NCI-H1092 treated with DMSO at 0.1 percent for 48 hours (cell line): ENCODE measurements at places on chromosomes 12 and 14.

- DNase-seq: no peak
Measured at GRCh38 chr14:24891987-24892496, 157.9 kb downstream of the STXBP6 start.

DNA sequence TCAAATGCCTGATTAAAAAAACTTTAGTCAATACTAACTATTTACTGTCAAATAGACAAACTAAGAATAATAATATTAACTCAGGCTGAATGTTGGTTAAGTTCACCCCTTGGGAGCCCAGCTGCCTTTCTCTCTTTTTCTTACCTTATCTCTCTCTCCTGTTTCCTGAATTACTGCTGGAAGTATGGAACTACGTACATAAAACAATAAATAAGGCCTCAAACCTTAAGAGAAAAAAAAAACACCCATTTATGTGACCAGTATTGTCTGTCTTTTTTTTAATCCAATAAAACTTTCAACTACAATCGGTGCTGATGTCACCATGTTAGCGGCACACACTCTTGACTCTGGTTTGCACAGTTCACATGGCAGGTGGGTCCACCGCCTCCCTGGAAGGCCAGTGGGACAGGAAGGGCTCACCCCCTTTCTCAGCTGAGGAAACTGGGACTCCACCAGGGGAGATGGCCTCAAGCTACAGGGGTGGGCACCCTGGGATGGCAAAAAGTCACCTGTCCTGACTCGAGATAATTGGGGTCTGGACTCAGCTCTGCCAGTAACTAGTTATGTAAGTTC, 21.3 kb downstream of the BCL11B start:
- DNase-seq: no peak

- no peak for DNase-seq
Measured at GRCh38 chr14:95662376-95663186, 23.6 kb upstream of the TCL1B start.

- no peak for DNase-seq
Measured at GRCh38 chr14:29037411-29037810, 270.8 kb downstream of the FOXG1 start.

DNA sequence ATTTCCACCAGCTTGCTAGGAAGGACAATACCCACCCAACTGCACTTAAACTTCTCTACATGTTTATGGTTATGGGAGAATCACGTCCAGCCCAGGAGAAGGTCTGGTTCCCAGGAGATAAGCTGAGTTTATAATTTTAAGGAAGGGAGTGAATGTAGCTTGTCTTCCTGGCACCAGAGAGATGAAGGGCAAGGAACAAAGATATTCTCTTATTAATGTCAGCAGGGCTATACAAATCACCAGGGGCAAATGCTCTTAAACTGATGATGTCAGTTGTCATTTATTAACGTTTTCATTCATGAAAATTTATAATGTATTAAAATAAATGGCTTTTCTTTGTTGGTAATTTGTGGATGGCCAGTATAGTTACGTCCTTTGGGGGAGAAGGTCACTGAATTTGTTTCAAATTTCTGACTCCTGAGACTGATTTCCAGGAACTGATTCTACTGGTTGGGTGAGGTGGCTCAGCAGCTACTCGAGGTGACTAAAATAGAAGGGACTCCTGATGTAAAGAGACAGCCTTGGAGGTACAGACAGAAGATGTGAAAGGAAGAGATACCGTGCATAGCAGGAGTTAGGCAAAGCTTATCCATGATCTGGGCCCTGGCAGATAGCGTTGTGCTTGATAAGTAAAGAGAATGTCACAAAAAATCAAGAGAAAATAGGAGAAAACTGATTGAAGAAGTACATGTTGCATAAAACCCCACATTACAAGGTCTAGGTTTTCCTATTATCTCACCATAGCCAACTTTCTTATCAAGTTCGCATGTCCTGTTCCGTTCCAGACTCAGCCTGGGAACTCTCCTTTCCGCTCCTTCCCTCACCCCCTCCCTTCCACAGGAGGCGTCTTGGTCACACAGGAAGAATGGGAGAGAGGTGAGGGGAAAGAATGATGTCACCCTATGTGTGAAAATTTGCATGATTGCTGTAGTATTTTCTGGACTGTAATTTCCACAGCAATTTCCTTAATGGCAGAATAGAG, 367.1 kb upstream of the FAR2 start:
- no peak for DNase-seq

- DNase-seq: no peak
Measured at GRCh38 chr12:54558311-54558710, 8.9 kb downstream of the PDE1B start.

DNA sequence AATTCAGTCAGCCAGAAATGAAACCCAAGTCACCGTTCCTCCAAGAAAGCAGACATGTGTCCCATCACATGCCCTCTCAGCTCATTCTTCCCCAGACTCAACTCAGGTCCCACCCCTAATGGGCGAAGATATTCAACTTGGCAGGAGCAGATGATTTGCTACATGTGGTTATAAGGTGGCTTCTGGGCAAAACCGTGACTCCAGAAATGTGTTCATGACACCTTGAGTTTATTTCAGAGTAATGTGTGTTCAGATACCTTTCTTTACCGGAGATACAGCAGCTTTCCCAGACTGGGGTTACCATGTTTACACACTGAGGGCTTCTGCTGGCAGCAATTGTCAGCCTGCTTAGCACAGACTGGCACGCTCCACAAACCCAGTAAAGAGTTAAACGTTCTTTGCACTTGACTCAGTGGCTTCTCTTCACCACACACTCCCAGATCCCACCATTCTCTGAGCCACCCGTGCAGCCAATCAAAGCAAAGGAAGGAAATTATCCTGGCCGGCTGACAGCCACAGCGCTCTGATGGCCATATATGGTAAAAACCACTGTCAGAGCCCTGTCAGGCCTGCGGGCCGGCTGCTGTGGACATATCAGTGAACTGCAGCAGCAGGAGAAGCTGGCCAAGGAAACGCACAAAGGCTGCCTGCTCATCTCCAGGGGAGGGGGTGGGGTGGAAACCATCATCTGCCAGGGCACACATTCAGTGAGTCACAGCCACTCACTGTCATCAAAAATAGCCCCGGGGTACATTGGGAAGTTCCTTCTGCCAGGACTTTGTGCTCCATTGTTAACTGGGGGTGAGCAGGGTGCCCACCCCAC, 39.9 kb downstream of the CORO1C start:
- peak; percentile 96 for DNase-seq

DNA sequence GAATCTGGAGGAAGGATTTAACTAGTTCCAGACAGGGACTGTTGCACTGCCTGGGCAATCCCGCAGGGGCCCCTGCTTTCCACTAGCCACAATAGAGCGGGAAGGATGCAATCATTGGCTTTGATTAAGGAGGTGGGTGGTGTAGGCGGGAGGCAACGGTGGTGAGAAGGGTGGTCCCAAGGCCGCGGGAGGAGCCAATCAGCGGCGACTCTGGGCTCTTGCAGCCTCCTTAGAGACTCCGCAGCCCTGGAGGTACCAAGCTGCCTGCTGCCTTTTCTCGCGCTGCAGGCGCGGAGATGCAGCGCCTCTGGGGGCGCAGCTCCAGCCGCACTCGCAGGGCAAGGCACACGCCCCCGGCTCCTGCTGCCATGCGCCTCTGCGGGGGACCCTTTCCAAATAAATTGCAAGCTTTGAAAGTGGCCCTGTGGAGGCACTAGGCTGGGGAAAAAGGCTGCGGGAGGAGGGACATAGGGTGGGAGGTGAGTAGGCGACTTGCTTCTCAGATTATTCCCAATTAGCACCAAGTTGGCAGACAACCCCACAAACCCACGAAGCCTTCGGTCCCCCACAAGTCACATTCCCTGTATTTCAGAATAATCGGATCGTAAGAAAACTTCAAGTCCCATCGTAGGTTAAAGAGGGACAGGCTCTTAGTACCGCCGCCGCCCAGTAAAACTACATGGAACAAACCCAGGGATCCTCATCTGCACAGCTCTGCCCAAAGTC, 858 bp upstream of the KCNA1 start:
- DNase-seq: peak; percentile 73

GRCh38 chr12:29226616-29227015, 77.5 kb downstream of the FAR2 start:
- no peak for DNase-seq

- DNase-seq: no peak
Measured at GRCh38 chr14:102187568-102188001, 47.9 kb downstream of the WDR20 start.

- no peak for DNase-seq
Measured at GRCh38 chr12:90020881-90021280, 312.2 kb upstream of the ATP2B1 start.

GRCh38 chr12:52901715-52902541, 2.9 kb downstream of the KRT8 start:
- no peak for DNase-seq

DNA sequence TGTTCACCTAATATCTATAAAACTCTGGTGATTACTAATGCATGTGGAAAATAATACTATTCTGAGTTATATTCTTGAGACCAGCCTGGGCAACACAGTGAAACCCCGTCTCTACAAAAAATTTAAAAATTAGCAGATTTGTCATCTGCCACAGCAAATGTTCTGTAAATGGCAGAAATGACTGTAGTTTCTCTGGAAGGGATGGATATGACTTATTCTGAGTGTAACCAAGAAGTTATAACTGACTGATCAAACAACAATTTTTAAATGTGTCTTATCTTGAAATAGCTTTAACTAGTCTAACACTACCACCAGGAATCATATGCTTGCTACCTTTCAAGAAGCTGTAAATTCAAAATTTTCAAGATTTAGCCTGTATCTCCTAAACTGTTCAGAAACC, 88.7 kb downstream of the PLBD1 start:
- no peak for DNase-seq

DNA sequence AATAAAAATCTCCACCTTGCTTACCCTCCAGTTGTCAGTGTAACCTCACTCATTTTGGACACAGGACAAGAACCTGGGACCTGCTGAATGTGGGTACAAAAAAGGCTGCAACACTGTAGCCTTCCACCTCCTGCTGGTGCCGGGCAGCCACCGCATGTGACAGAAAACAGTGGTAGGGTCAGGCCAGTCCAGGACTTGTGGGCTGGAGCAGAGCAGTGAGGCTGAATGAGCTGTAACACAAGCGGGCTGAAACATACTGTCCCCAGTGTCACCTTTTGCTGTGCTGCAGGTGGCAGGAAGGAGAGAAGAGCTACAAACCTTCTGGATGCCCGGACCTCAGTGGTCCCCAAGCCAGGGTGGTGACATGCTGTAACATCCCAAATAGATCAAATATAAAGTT, 465.4 kb upstream of the FOXG1 start:
- no peak for DNase-seq

DNA sequence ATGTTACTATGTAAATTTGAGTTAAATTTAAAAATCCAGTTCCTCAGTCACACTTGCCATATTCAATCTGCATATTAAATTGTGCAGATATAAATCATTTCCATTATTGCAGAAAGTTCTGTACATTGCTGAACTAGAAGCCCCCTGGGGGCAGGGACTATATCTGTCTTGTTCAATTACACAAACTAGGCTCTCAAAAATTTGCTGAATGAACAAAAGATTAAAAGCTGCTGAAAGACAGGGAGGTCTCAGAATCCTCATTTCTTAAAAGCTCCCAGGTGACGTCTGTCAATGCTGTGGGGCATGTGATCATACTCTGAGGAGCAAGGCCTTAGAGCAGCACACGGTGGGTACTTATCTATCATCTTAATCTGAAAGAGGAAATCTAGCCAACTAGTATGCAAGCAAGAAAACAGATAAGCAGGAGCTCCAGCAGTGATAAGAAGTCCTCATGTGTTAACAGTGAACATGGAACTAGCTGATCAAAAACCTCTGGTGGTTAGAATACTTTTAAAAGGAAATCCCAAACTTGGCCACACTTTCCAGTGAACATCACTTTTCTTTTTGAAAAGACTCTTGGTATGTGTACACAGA, 60.5 kb downstream of the APPL2 start:
- no peak for DNase-seq

GRCh38 chr12:57027805-57028153, 11.4 kb upstream of the TAC3 start:
- DNase-seq: no peak

GRCh38 chr12:51210690-51211395, 7.0 kb downstream of the POU6F1 start:
- no peak for DNase-seq

DNA sequence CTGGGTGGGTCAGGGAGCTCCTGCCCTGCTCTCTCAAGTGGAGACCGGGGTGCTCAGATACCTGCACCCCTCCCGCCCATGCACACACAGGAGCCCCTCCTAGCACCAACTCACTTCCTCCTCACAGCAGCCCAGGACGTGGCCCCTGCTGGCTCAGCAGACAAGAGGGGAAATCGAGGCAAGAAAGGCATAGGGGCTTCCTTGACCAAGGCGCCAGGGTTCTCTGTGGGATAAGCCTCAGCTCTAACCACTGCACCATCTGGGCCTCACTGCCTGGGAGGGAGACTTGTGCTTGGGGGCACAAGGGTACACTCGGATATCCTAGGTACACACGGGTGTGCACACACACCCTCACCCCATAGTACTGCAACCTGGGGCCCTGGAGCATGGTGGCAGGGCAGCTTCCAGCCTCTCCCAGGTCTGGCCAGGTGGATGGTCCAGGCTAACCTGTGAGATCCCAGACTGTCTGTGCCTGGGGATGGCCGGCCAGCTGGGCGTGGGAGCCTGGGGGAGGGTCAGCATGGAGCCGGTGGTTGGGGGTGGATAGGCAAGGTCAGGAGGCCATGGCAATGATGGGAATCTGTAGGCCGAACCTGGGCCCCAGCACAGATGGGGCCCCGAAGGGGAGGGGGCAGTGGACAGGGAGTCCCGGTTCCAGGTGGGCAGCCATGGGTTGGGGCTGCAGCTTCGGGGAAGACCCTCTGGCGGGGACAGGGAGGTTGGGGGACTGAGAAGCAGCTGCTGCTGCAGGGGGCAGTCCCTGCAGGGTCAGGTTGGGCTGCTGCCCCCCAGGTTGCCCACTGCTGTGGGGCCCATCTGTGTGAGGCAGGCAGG, 312.4 kb downstream of the TMEM121 start:
- DNase-seq: no peak

GRCh38 chr12:123532808-123533649, 490 bp downstream of the RILPL1 start:
- DNase-seq: no peak
